Activated CD8-positive, alpha-beta memory T cell treated with anti-CD3 and anti-CD28 coated beads for 1 hour (primary cell): ENCODE measurements at places on chromosomes 1 and 21.
A peak's percentile ranks its signal among the peaks of the same experiment; 100 is the strongest.

GRCh38 chr1:147168626-147169058, 3.6 kb downstream of the PRKAB2 start:
- no peak for DNase-seq

- DNase-seq: no peak
Observed at GRCh38 chr1:245788269-245788668, 633.5 kb downstream of the KIF26B start.

DNA sequence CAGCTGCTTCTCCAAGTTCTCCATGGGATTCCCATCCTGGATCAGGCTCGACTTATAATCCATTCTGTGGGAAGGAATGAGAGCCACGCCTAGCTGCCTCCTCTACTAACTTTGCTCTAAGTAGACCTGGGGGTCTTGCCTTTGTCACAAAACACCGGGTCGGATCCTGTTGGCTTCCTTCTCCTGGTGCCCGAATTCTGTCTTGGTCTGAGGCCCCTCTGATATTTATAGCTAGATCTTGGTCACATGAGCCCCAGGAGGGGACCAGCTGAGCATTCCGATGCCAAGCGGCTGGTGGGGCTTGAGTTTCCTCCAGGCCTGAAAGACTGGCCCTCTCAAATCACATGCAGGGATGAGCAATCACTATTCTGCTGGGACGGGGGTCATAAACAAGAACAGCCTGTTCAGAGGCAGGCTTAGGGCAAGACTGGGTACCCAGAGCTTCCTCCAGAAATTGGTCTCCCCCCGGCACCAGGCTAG, at the start of gene TRIM63:
TRIM63 (minus strand) TSS at position 199 of the 480 bp plus-strand sequence; CDS start at position 63, 136 bp downstream.
- DNase-seq: no peak

- DNase-seq: no peak
Observed at GRCh38 chr1:82090104-82090503, 289.4 kb downstream of the ADGRL2 start.

DNA sequence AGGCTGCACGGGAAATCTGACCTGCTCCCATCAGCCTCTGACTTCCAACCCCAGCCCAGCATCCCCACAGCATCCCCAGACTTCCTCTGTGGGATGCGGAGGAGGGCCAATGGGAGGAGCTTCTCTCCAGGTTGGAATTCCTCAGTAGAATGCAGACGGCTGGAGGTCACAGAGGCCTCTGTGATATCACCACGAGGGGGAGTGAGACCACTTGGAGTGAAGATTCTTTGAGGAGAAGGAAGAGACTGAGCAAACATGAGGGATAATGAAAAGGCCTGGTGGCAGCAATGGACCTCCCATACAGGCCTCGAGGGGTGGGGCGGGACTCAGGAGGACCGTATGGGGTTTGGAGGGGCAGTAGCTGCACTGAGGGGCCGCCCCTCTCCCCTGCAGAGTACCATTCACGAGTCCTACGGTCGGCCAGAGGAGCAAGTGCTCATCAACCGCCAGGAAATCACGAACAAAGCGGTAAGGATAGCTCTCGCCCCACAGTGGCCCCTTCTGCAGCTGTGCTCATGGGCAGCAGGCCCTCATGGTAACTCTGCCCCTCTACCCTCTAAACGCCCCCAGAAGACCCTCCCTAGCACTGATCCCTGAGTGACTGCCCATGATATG, at the start of gene CATSPER4:
CATSPER4 (plus strand) TSS at position 230 of the 615 bp plus-strand sequence; CDS start at position 256, 26 bp downstream.
- DNase-seq: no peak

DNA sequence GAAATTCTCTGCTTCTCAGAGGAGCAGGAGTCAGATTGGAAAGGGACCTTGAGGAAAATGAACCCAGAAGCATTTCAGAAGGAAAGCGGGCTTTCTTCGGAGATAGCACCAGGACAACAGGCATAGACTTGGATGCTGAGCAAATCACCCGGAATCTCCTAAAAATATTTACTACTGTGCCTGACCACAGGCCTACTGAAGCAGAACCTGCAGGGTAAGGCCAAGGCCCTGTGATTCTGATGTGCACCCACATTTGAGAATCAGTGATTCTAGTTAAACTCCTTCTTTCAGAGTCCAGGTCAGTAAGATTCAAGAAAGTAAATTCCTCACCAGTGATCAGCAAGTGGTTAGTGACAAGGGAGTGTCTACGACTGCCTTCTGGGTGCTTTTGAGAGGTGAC, 307.3 kb upstream of the DUSP10 start:
- DNase-seq: no peak

GRCh38 chr1:91455896-91456295, 44.8 kb upstream of the CDC7 start:
- DNase-seq: no peak

DNA sequence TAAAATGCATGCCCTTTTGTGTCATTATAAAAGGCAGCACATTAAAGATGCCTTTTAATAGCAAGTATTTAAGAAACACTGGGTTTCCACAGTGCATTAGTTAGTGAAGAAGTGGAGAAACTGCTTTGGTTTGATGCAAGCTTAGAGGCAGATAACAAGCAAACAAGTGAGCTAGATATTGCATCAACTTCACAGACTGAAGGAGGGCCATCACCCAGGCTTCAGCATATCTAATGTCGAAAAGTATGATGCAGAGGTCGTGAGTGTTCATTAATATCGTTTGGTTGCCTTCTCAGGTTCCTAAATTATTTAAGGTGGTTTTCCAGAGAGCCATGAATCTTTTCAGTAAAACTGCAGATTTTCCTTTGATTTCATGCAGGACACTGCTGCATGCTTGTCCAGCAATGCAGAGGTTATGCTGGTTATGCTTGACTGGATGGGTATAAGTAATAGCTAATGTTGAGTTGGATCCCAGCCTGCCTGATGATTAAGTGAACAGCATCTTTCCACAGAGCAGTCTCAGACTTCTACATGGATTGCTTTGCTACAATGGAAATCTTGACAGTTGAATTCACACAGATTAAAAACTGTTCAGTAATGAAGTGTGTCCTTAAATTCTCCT, 69.7 kb upstream of the IPO9 start:
- no peak for DNase-seq

GRCh38 chr1:121414905-121415304, 230.1 kb downstream of the SRGAP2C start:
- DNase-seq: no peak

GRCh38 chr1:199394856-199395255, 632.7 kb upstream of the NR5A2 start:
- no peak for DNase-seq

DNA sequence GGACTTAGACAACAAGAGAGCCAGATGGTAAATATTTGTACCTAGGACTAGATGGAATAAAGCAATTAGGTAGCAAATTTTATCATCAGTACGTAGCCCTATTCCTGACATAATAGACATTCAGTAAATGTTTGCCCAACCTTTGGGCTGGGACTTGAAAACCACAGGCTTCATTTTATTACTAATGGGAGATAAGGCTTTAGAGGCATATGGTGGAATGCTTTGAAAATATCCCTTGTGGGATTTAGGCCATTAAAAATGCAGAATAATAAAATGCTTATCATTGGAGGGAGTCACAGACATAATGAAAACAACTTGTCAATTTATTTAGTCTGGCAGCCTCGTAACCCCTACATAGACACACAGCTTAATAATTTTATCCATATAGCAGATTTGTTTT, 296.1 kb upstream of the SPAG17 start:
- no peak for DNase-seq

GRCh38 chr1:7117399-7118281, 332.4 kb downstream of the CAMTA1 start:
- no peak for DNase-seq

DNA sequence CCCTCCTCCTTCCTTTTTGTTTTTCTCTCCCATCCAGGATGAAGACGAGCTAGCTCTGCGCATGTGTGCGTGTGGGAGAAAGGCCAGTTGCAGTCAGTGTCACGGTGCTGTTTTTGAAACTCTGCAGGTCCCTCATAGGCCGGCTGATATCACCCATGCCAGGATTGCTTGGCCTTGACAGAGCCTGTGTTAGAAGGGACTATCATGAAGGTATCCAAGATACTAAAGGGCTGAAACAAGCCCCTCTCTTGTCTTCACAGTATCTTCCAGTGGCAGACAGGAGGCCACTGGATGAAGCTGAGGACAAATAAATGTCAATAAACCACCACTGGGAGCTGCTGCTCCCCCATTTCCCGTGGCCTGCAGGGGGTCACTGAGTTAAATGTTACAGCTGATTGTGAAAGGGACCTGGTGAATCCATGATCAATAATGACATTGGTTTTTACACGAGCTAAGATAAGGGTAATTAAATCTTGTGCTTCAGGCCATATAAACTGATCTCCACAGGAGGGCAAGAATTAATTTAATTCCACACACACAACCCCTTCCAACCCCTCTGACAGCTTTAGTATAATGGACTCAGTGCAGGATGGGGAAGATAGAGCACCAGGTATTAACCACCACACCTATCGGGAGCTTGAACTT, 64.6 kb upstream of the TARBP1 start:
- DNase-seq: no peak

GRCh38 chr1:167438171-167439138, 79.9 kb downstream of the CD247 start:
- no peak for DNase-seq

GRCh38 chr1:51264451-51264850, 28.4 kb downstream of the RNF11 start:
- no peak for DNase-seq

GRCh38 chr21:27805696-27806095, 838.8 kb upstream of the ADAMTS5 start:
- DNase-seq: no peak

GRCh38 chr1:241459186-241459802, 60.3 kb downstream of the FH start:
- DNase-seq: no peak

DNA sequence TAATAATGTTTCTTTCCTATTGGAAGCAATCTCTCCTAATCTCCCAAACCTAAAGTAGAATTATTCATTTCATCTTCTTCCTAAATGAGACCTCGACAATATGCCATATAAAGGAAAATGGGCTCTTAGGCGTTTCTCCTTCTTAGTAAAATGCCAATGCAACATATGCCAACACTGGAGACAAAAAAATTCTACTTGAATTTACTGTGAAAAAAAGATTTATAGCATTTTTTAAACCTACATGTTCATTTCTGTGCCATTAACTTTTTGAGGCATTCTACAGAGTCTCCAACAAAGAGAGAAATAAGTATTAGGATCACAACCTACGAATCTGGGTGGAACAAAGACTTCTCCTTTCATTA, 1.3 kb downstream of the WDR47 start:
- DNase-seq: no peak

GRCh38 chr1:219340796-219341195, 167.1 kb downstream of the LYPLAL1 start:
- no peak for DNase-seq

DNA sequence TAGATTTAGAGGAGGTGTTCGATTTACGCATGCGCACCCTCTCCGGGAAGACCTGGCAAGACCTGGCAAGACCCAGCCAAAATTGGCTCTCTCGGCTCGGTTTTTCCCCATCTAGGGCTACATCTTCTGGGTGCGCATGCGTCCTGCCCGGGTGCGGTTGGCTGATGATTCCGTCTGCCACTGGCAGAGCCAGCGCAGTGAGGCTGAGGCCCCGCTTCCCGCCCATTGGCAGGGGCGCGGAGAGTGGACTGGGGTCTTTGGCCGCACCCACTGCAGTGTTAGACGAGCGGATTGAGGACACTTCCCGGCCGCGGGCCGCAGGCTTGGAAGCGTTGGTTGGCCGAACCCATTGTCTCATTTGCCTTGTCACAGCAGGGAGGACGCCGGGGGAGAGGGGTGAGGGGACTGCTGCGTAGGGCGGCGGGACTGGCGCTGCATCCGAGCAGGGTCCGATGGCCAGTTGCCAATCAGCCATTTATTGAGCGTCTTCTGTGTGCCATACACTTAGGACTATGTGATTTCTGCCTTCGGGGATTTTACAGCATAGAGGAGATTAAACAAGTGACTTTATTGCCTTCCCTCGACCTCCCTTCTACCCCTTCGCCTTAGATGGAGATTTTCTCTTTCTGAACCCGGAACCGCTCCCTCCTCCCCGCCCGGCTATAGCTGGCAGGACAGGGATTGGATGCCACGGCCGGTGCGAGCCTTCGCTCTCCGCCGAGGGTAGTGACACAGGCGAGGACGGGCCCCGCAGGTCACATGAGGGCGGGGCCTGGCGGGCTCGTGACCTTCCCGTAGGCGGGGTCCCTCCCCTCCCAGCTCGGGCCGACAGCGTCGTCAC, 43.7 kb downstream of the MEF2D start:
- peak; percentile 96 for DNase-seq

DNA sequence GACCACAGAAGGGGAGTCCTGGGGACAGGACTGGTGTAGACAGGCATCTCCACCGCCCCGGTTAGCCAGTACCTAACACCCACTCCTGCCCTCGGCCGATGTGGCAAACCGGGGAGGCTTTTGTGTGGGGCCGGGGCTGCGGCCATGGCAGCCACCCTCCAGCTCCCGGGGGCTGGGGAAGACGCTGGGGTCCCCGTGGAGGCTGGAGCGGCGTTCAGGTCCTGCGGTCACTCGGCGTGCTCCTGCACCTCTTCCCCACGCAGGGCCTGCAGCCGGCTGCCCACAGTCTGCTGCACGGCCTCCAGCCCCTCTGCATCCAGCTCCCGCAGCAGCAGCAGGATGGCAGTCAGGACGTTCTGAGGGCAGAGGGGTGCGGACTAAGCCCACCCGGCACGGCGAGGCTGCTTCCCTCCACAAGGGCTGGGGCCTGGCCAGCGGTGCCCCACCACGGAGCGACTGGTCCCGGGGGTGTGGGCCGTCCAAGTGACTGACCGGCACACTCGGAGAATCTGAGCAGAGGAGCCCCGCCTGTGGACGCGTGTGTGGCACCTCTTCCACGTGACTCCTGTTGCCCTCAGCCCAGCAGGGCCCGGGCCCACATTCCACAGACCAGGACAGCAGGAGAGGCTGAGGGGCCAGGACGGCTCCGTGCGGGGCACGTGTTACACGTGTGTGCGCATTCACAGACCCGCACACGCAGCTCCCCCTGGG, 9.1 kb downstream of the CFAP410 start:
- no peak for DNase-seq

DNA sequence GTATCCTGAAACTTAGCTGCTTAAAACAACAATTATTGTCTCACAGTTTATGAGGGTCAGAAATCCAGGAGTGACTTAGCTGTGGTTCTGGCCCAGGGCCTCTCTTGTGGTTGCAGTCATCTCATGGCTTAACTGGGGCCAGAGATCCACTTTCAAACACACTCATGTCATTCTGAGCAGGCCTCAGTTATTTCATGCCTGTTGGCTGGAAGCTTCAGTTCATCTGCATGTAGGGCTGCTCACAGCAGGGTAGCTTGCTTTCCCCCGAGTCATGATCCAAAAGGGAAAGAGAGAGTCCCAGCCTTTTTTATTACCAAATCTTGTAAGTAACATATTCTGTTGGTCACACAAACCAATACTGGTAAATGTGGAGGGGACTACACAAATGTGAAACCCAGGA, 96.6 kb upstream of the B3GALT2 start:
- DNase-seq: no peak

- DNase-seq: no peak
Observed at GRCh38 chr21:36605426-36605825, 93.5 kb upstream of the SIM2 start.

DNA sequence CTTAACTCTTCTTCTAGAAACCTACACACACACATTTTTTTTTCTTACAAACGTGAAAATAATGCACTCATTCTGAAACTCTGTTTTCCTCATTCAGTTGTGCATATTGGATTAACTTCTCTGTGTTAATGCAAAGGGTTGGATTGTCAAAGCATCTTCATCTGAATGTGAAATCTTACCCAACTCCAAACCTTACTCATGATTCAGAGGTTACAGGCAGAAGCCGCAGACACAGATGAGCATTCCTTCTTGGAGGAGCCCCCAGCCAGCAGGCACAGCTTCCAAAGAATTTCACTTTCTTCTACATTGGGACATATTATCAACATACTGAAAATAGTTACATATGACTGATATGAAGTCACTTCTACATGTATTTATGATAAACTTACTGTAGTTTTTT, 15.7 kb downstream of the PATJ start:
- DNase-seq: no peak

GRCh38 chr1:193355626-193356025, 169.2 kb upstream of the B3GALT2 start:
- DNase-seq: no peak
